ENCODE measurements at places on chromosomes 4 and X.

DNA sequence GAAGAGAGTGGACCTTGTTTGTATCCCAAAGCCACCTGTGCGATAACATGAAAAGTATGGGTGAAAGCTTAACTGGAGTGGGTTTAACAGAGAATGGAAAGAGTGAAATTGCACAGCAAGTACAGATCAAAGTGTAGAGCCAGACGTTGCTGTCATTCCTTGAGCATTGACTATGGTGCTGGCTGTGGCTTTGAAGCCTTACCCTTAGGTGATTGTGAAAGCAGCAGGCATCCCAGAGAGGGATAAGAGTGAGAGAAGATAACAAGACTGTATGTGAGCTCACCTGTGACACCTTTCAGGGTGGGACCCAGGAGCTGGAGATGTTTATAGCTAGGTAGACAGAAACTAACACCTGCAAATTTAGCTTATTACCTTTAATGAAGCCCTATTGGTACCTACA, 77.6 kb downstream of the CFAP299 start:
- DNase-seq, result no peak

- DNase-seq, result no peak
These were observed 53.5 kb downstream of the BMP3 start for GRCh38 chr4:81084029-81084428.

DNA sequence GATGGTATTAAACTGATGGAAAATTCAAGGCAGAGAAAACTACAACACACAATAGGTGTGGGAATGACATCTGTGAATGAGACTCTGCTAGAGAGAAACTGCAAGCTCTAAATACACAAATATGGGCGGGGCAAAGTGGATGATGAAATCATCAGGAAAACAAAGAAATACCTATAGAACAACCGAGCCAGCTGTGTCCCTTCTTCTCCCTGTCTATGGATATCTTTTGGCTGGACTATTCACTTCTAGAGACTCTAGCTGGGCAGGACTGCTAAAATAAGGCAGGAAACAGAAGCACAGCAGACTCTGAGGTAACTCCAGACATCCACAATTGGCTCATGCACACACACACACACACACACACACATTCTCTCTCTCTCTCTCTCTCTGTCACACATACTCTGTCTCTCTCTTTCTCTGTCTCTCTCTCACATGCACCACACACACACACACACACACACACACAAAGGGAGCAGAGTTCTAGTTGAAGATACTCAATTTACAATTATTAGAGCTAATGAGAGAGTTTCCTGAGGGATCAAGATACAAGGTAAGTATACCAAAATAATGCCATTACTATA, 27.2 kb upstream of the EDNRA start:
- no peak for DNase-seq

DNA sequence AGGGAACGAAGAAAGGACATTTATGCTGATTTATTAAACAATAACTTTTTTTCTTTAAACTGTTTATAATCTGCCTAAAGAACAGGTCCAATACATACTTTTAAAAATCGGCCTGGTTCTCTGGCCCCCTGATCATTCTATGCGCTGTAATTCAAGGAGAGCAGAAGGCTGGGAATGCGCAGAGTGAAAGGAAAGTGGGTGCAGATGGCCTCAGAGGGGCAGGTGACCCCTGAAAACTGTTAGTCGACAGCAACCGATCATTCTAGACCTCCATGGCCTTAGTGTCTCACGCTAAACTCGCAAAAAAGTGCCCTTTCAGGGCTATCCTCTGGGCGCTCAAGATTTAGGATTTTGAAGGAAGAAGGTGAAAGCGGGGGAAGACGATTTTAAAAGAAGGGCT, 2.2 kb downstream of the PDE5A start:
- no peak for DNase-seq

DNA sequence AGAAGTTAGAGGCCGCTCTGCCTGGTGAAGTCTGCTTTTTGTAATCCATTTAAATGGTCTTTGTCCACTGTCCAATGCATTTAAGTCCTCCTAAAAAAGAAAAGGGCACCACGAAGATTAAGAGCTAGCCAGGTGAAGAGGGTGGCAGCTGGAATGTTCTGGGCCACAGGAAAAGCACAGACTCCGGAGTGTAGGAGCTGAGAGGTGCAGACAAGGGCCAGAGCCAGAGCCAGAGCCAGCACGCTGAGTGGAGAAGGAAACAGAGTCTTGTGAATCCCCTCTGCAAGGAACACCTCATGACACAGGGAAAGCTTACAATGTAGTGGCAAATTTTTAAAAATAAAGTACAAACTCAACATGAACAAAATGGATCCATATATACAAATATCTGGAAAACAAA, 83.6 kb downstream of the TSPAN5 start:
- DNase-seq, result no peak

GRCh38 chr4:145507636-145508035, 26.0 kb downstream of the SMAD1 start:
- no peak for DNase-seq

- no peak for DNase-seq
These were observed 40.9 kb downstream of the GUCY1B1 start for GRCh38 chr4:155799794-155800123.
